Dermis blood vessel endothelial cell (primary cell): ENCODE measurements at places on chromosomes 16 and 17.
A peak's percentile ranks its signal among the peaks of the same experiment; 100 is the strongest.

DNA sequence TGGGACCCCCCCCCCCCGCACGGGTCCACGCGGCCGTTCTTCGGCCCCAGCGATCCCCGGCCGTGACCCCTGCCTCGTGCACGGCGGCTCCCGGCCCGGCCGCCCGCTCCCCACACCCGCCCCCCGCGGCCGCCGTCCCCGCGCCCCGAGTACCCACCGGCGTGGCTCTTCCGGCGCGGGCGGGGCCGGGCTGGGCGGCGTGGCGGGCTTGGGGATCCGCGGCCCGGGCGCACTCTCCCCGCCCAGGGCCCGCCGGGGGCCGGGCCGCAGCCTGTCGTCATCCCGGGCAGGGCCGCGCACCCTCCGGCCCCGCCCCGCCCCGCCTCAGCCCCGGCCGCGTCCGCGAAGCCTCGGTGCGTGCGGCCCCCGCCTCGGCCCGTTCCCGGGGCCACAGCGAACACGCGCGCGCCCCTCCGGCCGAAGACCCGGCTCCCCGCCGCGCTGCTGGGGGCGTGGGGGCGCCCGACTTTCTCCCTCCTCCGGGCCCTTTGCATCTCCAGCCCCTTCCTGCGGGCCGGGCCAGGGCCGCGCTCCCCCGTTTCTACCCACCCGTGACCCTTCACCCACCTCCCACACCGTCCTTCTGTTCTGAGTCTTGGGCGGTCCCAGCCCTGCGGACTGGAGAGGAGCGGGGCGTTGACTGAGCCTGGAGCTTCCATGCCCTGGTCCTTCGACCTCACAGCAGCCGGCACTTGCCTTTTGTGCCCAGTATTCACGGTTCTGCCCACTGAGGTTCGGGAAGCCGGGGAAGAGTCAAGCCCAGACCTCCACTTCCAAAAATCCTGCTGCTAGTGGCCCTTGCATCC is 840 bp downstream of the MYO1C start:
- peak; percentile 53 for DNase-seq

DNA sequence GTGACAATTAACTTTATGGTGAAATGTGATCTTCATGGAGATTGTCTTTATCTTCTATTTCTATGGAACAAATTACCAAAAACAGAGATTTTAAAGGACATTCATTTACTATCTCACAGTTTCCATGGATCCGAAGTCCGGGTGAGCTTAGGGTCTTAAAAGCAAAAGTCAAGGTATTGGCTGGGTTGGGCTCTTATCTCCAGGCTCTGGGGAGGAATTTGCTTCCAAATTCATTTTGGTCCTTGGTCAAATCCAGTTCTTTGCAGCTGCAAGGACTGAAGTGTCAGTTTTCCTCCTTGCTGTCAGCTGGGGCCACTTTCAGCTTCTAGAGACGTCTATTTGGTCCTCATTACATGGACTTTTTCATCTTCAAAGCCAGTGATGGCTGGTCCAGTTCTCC is 395.8 kb upstream of the MAF start:
- no peak for DNase-seq

GRCh38 chr17:33942414-33942813 is 312.7 kb upstream of the CCL2 start:
- no peak for DNase-seq

DNA sequence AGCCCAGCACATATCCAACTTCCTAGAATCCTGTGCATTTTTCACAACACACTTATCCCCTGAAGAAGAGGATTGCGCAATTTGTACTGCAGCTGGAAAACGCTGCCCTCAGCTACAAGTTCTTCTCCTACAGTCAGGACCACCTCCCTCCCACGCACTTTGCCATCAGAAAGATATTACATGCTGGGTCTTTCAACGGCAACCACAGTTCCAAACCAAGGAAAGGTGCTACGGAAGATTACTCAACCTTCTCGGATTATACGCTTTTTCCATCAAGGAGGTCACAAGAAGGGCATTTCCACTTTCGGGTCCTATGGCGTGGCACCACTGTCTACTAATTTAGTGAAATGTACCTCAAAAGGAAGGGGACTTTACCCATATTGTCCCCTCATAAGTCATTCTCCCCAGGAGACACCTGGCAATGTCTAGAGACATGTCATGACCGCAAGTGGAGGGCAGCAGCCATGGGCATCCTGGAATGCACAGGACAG is 35.2 kb downstream of the USP7 start:
- no peak for DNase-seq

GRCh38 chr17:6669479-6670212 is 18.1 kb downstream of the C17orf100 start:
- no peak for DNase-seq

DNA sequence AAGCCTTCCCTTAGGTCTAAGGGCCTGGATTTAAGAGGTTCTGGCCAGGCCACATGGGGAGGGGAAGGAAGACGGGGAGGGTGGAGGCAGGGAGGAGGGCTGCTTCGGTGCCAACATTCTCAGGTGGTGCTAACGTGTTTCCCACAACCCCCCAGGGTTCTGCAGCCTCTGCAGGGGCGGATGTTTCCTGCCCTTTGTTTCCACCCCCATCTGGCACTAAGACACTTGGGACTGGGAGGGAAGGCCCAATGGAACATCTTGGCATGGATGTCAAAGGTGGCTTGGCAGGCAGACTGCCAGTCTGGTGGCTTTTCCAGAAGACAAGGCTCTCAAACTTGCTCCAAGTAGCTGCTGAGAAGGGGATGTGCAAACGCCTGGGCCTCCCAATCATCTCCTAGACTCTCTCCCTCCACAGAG is 12.7 kb downstream of the HIC1 start:
- peak; percentile 89 for DNase-seq

DNA sequence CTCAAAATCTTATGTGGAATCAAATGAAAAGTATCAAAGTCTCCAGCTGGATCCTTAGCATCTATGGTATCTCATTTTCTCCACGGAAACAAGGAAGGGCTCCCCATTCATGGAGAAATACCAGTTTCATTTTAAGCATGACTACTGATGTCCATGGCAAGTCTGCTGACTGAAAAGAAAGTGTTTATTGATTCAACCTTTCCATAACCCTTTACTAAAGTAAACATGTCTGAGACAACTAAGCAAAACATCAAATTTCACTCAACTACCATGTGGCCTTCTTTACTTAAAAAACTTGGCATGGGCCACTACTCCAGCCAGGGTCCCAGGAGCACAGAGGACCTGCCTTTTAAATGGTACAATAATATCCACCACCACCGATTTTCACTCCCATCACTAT is 928.0 kb upstream of the SOX9 start:
- DNase-seq = no peak

GRCh38 chr17:75153780-75154194 is 525 bp downstream of the JPT1 start:
- DNase-seq = peak; percentile 40

DNA sequence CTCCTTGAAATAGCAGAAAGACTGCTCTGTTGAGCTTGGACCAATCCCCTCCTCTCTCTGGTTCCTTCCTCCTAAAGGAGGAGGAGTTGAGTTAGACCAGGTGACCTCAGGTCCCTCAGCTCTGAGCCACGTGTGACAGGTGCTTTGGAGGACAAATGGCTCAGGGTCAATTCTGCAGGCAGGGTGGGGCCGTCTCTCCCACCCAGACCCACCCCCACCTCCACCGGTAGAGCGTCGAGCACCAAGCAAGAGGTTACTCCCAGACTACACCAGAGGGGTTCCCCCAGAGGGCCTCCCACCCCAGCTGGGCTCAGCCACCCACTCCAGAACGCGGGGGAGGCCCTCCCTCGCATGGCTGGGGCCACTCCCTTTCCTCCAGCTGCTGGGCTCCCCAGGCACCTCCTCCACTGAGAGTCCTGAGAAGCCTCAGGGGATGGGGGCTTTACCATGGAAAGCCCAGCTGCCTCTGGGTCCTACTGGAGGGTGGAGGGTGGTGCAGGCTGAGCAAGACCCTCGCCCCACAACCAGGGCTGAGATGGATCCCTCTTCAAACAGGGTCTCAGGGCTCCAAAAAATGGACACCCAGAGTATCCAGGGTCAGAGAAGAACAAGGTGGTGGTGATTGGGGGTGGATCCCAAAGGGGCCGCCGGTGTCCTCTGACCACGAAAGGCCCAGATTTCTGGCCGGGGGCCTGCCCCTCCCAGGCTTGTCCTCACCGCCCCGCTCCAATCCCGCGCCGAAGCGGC is 7.6 kb downstream of the MYO1C start:
- peak; percentile 54 for DNase-seq

DNA sequence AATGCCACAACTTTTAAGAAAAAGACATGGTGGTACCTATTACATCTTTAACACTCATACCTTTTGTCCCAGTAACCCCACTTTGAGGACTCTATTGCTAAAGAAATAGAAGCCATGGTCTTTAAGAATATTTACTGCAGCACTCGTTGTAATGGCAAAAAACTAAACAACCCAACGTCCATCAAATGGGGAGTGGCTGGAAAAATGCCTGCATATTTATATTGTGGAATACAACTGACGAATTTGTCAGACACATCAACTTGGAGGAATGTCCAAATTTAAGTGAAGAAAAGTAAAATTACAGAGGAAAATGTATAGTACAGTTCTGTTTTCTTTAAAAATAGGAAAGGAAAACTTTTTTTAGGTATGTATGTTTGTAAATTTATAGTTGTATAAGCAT is 47.8 kb downstream of the STX8 start:
- no peak for DNase-seq

DNA sequence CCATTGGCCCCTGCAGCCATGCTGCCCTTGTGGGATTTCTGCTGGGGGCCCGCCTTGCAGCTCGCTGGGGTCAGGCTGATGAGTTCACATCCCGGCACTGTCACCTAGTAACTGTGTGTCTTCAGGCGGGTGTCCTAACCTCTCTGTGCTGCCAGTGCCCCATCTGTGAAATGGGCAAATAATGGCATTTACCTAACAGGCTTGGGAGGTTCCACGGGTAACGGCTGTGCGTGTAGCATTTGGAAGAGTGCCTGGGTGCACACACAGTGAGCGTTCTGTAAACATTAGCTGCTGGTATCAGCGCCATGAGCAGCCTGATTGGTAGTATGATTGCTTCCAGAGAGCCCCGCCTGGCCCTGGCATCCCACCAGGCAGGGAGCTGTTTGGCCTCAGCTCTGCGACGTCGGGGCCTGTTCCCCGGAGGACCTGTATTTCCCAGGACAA is 167.3 kb upstream of the GSE1 start:
- DNase-seq = no peak

GRCh38 chr17:17093764-17094163 is 51.5 kb downstream of the MPRIP start:
- DNase-seq = no peak

GRCh38 chr17:18314059-18314730 is 599 bp downstream of the TOP3A start:
- DNase-seq = peak; percentile 45

- no peak for DNase-seq
Measured at GRCh38 chr17:60087882-60088669, 9.4 kb upstream of the HEATR6 start.

DNA sequence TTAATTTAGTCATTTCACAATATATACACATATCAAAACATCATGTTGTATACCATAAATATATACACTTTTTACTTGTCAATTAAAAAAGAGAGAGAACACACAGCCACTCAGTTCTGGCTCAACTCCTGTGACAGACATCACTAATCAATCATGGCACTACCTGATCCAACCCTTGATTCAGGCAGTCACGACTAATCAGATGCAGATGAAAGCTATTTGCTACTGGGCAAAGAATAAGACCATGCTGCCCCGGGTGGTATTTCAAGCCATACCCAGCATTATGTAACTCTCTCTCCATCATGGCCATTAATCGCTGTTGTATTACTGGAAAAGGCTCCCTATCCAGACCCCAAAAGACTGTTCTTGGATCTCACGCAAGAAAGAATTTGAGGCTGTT is 345.7 kb downstream of the HAPSTR1 start:
- DNase-seq = no peak

DNA sequence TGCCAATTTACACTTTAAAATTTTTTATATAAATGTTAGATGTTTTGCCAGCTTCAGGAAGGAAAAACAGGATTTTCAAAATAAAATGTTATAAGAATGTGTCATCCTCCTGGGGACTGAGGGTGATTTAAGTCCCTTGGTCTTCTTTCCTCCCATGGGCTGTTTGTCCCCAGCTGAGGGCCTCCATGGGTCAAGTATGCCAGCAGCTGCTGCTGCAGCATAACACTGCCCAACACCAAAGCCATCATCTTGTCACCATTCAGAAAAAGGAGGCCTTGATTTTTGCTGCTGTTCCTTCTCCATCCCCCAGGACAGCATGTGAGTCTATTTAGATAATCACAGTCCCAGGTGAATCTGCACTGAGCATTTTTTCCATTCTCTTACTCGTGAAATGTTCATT is 188.5 kb downstream of the LGALS9B start:
- DNase-seq = no peak

- DNase-seq = no peak
Measured at GRCh38 chr16:67934306-67935100, 2.1 kb downstream of the PSMB10 start.

DNA sequence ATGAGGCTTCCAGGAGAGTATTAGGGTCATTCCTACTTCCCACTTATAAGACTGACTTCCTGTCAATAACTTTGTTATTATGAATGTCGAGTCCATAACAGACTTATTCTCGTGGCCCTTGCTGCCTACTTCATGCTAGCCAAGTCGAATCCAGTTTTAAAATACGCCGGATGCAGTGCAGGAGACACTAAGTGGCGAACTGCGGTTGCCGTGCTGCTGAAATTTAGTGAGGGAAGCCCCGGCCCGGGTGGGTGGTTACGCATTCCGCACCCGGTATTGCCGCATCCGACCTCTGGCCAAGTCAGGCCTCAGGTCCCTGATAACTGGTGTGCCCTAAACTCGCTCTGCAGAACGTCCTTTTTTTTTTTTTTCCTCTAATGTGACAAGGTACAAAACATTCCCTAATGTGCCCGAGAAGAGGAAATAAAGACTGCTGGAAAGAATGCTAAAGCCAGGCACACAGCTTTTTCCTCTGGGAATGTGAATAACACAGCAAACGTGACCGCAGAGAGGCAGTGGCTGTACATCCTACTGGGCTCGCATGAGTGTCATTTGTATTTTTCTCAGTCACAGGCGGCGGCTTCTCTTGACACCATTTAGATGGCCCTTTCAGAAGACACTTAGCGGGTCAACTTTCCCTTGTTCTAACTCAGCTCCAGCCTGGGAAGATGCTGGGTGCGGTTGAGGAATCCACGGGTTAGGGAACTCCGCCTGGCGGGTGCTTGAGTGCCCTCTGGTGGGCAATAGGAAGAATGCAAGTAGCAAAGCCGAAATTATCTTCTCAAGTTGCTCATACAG is 7.1 kb upstream of the AKTIP start:
- DNase-seq = peak; percentile 92

DNA sequence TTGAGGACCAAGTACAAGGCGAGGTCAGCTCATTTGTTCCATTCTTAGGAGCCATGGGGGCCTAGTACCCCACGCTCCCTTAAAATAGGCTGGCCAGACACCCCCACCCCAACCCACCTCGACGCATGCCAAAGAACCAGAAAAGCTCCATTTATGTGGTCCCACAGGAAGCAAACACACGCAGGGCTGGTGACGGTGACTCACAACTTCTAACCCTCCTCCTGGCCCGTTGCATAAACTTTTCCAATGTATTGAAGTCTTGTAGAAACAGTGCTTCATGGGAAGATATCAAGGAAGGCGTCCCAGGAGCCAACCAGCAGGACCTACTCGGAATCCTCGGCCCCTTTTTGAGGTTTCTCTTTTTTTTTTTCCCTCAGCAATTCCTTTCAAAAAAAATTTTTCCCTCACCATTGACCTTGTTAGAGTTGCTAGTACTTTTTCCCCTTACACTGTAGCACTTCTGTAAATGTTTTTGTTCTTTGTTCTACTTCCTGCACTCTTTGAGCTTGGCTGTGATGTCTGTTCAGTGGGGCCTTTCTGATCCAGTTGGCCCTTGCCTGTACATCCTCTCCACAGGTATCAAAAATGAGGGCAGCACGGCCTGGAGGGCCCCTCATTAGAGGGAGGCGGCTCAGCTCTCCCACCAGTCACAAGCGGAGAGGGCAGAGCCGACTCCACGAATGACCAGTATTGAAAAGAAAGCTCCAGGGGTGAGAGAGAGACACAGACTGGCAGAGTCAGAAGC is 208.3 kb downstream of the RGS9 start:
- peak; percentile 71 for DNase-seq
